Cardiac muscle cell (in vitro differentiated cells and primary cell): ENCODE measurements at places on chromosomes 13 and 19. TPM values are rescaled to one million over a fixed set of nuclear protein-coding genes. Genes with fewer than 3 reads are reported as not detected.

The ZNF497 gene
- 5.9 and 7.6 TPM in 2 replicates for total RNA-seq

The LCP1 gene
- 4.8 and 5.5 TPM in 2 replicates for total RNA-seq

The WTIP gene
- total RNA-seq, result 29.2 and 29.4 TPM in 2 replicates

GRCh38 chr19:38554676-38555141, 63.0 kb downstream of the MAP4K1 start:
- H3K27ac ChIP-seq, result no peak overlapping the region
- H3K36me3 ChIP-seq, result no peaks in the 10 kb centered on the region
- H3K4me3 ChIP-seq, result no peak overlapping the region
- H3K4me1 ChIP-seq, result no peaks in the 10 kb centered on the region

DNA sequence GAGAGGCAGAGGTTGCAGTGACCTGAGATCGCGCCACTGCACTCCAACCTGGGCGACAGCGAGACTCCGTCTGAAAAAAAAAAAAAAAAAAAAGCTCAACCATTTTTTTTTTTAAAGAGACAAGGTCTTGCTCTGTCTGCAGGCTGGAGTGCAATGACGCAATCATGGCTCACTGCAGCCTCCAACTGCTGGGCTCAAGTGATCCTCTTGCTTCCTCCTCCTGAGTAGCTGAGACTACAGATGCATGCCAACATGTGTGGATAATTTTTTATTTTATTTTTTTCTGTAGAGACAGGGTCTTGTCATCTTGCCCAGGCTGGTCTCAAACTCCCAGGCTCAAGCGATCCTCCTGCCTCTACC, 10.3 kb downstream of the EHD2 start:
- no peaks in the 10 kb centered on the region for H3K27me3 ChIP-seq
- H3K36me3 ChIP-seq, result no peaks in the 10 kb centered on the region
- H3K4me1 ChIP-seq, result no peaks in the 10 kb centered on the region
- peak; percentile 92 for DNase-seq
